ENCODE measurements at places on chromosomes 11 and 22.

- no peak for DNase-seq
Measured at GRCh38 chr11:45298718-45299117, 12.6 kb upstream of the SYT13 start.

GRCh38 chr11:124669193-124669592, 4.3 kb downstream of the SIAE start:
- DNase-seq, result peak; percentile 70

DNA sequence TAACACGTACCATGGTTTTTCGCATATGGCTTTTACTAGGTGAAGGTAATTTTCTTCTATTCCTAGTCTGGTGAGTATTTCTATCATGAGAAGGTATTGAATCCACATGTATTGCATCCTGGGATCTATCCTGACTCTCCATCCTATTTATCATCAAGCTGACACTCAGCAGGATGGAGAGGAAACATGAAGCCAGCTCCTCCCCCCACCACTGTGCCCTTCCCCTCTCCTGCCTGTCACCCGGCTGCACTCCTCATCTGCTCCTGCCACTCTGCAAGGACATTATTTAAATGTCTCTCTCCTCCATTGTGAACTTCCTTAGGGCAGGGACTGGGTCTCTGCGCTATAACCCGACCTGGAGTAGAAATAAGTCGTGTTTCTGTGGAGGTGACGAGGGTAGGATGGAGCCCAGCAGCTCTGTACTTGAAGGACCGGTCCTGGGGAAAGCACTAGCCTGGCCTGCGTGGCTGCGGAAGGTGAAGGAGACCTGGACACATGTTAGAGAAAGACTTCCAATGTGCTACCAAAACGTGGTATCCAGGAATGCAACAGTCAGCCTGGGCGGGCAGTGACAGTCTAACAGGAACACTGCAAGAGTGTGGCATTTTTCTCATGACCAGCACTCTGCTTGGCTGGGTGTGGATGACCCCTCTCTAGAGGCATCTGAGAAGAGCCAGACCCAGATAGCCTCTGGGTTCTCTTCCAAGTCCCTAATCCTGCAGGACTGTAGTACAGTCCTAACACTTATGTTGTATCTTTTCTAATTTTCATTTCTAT, 111.2 kb downstream of the MICAL3 start:
- no peak for DNase-seq

- DNase-seq, result no peak
Measured at GRCh38 chr11:58121096-58121495, 4.2 kb downstream of the OR9I1 start.

DNA sequence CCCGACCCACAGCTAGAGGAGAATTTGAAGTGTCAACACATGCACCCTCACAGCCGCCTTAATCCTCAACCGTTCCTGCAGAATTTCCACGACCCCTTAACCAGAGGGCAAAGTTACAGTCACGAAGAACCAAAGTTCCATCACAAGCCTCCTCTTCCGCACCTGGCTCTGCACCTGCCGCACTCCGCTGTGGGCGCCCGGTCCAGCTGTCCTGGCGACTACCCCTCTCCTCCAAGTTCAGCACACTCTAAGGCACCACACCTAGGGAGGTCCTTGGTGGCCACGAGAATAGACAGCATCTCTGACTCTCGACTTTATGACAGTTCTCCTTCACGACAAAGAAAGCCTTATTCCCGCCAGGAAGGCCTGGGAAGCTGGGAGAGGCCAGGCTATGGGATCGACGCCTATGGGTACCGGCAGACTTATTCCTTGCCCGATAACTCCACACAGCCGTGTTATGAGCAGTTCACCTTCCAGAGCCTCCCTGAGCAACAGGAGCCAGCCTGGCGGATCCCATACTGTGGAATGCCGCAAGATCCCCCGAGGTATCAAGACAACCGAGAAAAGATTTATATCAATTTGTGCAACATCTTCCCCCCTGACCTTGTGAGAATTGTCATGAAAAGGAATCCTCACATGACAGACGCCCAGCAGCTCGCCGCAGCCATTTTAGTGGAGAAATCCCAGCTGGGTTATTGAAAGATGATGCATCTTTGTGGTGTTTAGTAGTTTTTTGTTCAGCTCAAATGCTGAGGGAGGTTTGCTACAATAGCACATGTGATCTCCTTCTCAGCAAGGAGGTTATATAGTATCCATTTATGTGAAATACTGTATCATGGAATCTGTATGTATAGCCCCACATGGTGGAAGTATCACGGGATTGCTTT, 72.1 kb downstream of the ZC3H12C start:
- no peak for DNase-seq

GRCh38 chr22:23984430-23984829, 4.5 kb downstream of the GSTT2 start:
- DNase-seq, result no peak

- no peak for DNase-seq
Measured at GRCh38 chr11:78248191-78248590, 59.5 kb downstream of the USP35 start.

GRCh38 chr11:113796663-113797259, 17.2 kb downstream of the CLDN25 start:
- DNase-seq, result peak; percentile 27

- no peak for DNase-seq
Measured at GRCh38 chr11:112770487-112770886, 190.7 kb upstream of the NCAM1 start.

DNA sequence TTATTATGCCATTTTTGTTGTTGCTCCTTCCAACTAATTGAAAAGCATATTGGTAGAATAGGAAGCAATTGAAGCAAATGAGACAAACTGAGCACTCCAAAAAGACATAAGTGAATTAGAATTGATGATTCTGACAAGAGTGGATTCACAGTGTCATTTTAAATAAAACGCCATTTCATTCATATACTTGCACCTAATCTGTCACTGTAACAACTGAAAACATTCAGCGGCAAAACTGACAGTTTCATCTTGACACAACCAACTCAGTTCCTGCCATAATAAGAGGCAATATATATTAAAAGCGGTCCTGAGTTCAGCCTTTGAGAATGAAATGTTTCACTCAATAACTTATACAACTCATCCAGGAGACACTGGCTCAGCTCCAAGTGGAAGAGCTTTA, 306.8 kb downstream of the CNTN5 start:
- no peak for DNase-seq

- DNase-seq, result no peak
Measured at GRCh38 chr11:8205566-8205965, 36.7 kb upstream of the RIC3 start.

DNA sequence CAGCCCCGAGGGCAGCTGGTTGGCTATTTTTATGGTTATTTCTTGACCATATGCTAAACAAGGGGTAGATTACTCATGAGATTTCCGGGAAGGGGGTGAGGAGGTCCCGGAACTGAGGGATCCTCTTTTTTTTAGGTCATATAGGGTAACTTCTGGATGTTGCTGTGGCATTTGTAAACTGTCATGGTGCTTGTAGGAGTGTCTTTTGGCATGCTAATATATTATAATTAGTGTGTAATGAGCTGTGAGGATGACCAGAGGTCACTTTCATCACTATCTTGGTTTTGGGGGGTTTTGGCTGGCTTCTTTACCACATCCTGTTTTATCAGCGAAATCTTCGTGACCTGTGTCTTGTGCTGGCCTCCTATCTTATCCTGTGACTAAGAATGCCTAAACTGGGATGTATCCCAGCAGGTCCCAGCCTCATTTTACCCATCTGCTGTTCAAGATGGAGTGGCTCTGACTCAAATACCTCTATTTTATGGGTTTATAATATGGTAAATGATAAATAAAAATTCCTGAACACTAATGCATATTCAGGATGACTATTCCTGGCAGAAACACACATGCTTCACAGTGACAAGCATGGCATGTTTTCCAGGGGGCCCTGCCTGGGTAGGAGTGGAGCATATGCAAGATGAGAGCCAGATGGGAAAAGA, 11.2 kb downstream of the KREMEN1 start:
- no peak for DNase-seq

GRCh38 chr22:24775769-24776492, 1.4 kb upstream of the PIWIL3 start:
- DNase-seq, result no peak

- no peak for DNase-seq
Measured at GRCh38 chr11:117862019-117862725, 14.3 kb downstream of the FXYD6 start.

- DNase-seq, result no peak
Measured at GRCh38 chr11:122342089-122342744, 226.2 kb upstream of the BLID start.

- DNase-seq, result no peak
Measured at GRCh38 chr11:119722281-119722794, 6.7 kb downstream of the NECTIN1 start.

- no peak for DNase-seq
Measured at GRCh38 chr22:36359470-36359996, 28.2 kb downstream of the MYH9 start.

DNA sequence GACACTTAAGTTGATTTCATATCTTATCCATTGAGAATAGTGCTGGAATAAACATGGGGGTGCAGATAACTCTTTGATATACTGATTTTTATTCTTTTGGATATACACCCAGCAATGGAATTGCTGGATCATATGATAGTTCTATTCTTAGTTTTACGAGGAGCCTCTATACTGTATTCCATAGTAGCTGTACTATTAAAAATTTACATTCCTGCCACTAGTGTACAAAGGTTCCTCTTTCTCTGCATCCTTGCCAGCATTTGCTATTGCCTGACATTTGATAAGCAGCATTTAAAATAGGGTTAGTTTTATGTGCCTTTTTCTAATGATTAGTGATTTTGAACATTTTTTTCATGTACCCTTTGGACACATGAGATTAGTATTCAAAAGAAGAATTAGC, 554.2 kb downstream of the JRKL start:
- no peak for DNase-seq

- DNase-seq, result no peak
Measured at GRCh38 chr11:8183111-8183510, 14.3 kb upstream of the RIC3 start.

DNA sequence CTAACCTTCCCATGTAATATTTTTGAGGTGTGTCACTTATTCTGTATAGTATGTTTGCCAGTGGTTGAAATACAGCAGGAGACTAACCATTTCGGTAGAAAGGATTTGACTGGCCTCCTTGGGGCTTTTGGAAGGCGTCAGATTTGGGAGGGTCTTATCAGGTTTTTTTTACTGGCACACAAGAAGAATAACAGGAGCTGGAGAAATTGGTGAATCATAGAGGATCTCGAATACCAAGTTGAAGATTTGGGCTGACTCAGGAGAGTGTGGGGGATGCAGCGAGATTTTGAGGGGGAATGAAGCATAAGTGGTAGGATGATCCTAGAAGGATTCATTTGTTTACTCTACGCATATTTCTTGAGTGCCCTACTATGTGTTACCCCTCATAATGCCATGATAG, 200.5 kb downstream of the DDX10 start:
- DNase-seq, result no peak

DNA sequence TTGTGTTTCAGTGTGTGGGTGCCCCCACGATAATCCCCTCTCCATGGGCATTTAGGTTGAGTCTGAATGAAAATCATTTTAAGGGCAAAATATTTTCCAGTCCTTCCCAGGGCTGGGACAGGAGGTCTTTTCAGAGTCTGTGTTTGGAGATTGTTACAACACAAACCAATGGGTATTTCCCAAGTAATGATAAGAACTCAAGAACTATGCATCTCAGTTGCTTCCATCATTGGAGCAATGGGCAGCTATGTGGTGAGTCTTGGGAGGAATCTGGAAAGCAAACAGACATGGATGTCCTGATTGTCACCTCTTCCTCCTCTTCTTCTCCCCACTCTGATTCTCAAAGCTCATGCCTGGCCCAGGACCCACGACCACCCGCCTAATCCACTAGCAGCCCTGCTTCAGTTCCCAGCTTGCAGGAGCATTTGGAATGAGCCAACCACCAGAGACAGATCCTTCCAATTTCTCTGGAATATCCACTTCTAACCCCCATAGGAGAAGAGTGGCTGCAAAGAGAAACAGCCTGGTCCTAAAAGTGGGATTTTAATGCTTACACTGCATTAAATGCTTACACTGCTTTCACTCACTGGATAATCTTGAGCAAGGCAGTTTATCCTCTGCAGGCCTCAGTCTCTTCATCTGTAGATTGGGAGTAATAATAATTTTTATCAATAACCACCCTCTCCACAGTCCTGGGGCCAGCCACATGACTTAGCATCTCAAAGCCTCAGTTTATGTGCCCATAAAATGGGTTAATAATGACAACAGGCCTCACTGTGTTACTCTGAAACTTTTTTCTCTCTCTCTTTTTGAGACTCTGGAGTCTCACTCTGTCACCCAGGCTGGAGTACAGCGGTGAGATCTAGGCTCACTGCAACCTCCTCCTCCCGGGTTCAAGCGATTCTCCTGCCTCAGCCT, 404.3 kb downstream of the MN1 start:
- DNase-seq, result no peak

- no peak for DNase-seq
Measured at GRCh38 chr11:81725701-81726100, 1008.0 kb downstream of the FAM181B start.

GRCh38 chr11:34313099-34313517, 44.7 kb downstream of the ABTB2 start:
- DNase-seq, result peak; percentile 20

DNA sequence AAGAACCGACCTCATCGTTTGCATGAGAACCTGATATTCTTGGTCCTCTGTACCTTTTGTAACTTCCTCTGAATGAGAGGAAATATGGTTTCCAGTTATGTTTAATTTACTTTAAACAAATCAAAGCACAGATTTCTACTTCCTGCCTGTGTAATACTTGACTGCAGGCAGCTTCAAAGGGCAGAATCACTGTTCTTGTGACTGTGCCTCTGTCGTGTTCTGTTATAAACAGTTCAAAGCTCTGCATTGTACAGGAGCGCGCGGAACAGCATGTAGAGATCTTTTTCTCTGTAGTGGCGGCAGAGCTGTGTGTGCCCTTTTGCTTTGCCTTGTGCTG, 73.2 kb upstream of the CLDN5 start:
- peak; percentile 73 for DNase-seq

DNA sequence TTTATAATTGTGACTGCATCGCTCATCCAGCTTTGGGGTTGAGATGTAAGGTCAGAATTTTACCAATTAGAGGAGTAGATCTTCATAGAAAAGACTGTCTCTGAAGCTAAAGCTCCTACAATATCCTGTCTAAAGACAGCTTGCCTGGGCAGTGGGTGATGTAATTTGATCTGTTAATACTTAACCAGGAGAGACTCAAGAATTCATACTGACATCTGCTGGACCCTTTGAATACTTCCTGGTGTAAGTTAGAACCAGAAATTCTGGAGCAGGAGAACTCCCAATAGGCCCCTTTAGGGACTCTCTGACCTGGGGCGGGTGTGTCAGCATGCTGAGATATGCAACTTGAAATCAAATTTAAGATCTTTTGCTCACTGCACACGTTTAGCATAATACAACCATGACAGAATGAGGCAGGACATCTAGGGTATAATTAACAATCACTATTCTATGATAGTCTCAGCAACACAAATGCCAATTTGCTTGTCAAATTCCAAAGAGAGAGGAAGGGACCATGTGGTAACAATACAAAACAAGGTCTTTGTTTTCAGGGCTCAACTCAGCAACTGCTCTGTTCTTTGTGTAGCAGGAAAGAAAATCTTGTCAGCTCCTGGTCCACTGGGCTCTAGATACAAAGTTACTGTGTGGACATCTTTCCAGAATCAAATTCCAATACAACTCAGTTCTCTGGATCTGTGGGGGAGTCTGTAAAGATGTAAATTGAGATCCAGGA, 143.9 kb downstream of the INSC start:
- DNase-seq, result no peak

Measured in CD4-positive, alpha-beta T cell treated with Interleukin-21 for 1 hour (primary cell).